ENCODE measurements at places on chromosomes 11 and 22. TPM values are rescaled to one million over a fixed set of nuclear protein-coding genes. Genes with fewer than 3 reads are reported as not detected.

Gene PLAAT5
- not detected for total RNA-seq

Gene FAT3
- not detected for total RNA-seq

Gene OR52B2
- total RNA-seq: not detected

Gene HEPN1
- total RNA-seq: not detected

DNA sequence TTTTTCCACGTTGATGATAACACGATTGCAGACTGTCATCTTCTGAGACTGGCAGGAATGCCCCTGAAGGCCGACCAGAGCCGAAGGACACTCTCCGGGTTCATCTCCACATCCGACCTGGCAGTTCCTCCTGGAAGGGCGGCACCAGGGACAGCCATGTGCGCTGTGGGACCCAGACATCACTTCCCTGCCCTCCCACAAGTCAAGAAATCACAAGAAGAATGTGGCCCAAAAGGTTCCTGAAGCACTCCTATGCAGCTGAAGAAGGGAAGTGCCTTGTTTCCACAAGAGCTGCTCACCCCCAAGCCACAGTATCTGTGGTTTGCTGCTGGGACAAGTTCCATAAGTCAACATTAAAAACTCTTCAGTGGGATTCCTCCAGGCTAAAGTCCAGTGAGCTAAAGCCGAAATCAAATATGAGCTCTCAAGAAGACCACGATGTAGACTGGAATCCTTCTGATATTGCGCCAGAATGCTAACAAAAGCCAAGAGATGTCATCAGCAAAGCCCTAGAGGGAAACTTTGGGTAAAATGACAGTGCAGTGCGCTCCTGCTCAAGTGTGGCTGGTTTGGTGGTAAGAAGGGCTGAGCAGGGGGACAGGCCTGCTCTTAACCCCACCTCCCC, 21.2 kb downstream of the PACSIN2 start:
- H3K4me3 ChIP-seq: no peak overlapping the region
- H3K27ac ChIP-seq: no peak overlapping the region
- H3K27me3 ChIP-seq: no peaks in the 10 kb centered on the region

- no peak for DNase-seq
- no peak overlapping the region for H3K4me3 ChIP-seq
- H3K4me1 ChIP-seq: peaks cover 34% of the 10 kb centered on the region
- peaks cover 41% of the 10 kb centered on the region for H3K36me3 ChIP-seq
- no peak overlapping the region for H3K27ac ChIP-seq
These were observed 10.1 kb downstream of the GTPBP1 start for GRCh38 chr22:38715852-38716251.

GRCh38 chr11:107591378-107592230, 657 bp downstream of the ELMOD1 start:
- H3K36me3 ChIP-seq: peaks cover 1% of the 10 kb centered on the region
- peaks cover 24% of the 10 kb centered on the region for H3K4me1 ChIP-seq
- peak overlapping the region; percentile 72 for H3K4me3 ChIP-seq
- H3K27ac ChIP-seq: no peak overlapping the region
- peak; percentile 8 for DNase-seq

DNA sequence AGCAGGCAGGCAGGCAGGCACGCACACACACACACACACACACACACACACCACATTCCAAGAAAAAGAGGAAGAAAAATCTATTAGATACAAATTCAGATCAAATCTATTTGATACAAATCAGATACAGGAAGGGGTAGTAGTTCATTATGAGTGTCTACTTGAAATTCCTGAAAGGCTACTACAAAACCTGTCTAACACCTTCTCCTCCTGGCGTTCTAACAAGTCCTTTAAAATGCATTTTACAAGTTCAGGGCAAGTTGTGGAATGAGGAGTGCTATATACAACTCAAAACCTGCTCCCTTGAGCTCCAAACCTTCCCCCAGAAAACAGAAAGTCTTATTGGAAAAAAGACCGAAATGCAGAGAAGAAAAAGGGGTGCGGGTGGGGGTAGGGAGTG, 476 bp downstream of the ARHGAP32 start:
- DNase-seq: no peak
- H3K4me1 ChIP-seq: no peaks in the 10 kb centered on the region
- H3K27me3 ChIP-seq: no peaks in the 10 kb centered on the region

- H3K36me3 ChIP-seq: no peaks in the 10 kb centered on the region
- no peaks in the 10 kb centered on the region for H3K27me3 ChIP-seq
- H3K4me1 ChIP-seq: no peaks in the 10 kb centered on the region
These were observed 33.2 kb downstream of the LRRC74B start for GRCh38 chr22:21078916-21079315.

DNA sequence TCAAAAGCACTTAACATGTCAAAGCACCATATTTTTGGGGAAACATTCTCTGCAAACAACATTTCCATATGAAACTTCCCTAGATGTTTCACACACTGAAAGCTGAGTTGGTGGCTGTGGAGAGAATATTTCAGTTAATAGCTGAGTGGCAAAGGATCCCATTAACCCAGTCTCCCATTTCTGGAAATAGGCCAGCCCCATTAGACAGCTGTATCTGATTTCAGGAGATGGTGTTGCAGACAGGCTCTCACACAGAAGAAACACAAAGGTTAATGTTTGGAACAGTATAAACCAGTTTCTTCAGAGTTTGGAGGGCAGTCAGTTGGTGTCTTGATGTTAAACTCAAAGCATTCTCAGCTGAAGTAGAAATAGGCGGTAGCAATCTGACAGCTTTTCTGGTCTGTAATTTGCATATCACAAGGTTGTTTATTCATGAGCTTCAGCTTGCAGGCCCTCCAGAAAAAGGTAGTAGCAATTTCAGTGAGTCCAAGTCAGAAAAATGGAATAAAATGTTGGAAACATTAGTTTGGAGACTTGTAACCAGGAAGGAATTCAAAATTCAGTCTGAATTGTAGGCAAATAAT, 15.5 kb upstream of the ZBTB44 start:
- no peaks in the 10 kb centered on the region for H3K4me1 ChIP-seq
- no peak overlapping the region for H3K27ac ChIP-seq
- DNase-seq: no peak
- no peak overlapping the region for H3K4me3 ChIP-seq
- H3K36me3 ChIP-seq: peaks cover 5% of the 10 kb centered on the region

GRCh38 chr11:77055913-77056312, 10.9 kb upstream of the CAPN5 start:
- H3K27ac ChIP-seq: no peak overlapping the region
- H3K36me3 ChIP-seq: no peaks in the 10 kb centered on the region
- no peak overlapping the region for H3K4me3 ChIP-seq
- H3K27me3 ChIP-seq: peaks cover 10% of the 10 kb centered on the region
- DNase-seq: no peak
- no peaks in the 10 kb centered on the region for H3K4me1 ChIP-seq

GRCh38 chr22:39917776-39918495, 17.1 kb downstream of the GRAP2 start:
- peaks cover 93% of the 10 kb centered on the region for H3K4me1 ChIP-seq
- no peaks in the 10 kb centered on the region for H3K27me3 ChIP-seq
- H3K36me3 ChIP-seq: peaks cover 65% of the 10 kb centered on the region
- no peak for DNase-seq
- peak overlapping the region; percentile 83 for H3K27ac ChIP-seq

GRCh38 chr11:133214646-133215045, 317.7 kb downstream of the OPCML start:
- no peak for DNase-seq
- peaks cover 1% of the 10 kb centered on the region for H3K27me3 ChIP-seq
- H3K4me3 ChIP-seq: no peak overlapping the region
- H3K27ac ChIP-seq: no peak overlapping the region
- no peaks in the 10 kb centered on the region for H3K4me1 ChIP-seq
